Activated T-helper 17 cell treated with anti-CD3 and anti-CD28 coated beads, Interleukin-2, amount 50 U/mL, for 72 hours (primary cell): ENCODE measurements at places on chromosomes 6 and 20. TPM values are rescaled to one million over a fixed set of nuclear protein-coding genes. Genes with fewer than 3 reads are reported as not detected.
A peak's percentile ranks its signal among the peaks of the same experiment; 100 is the strongest.

GRCh38 chr6:16238963-16239797 lies 793 bp downstream of the GMPR start:
- ATAC-seq: peak; percentile 3

GRCh38 chr20:38191654-38192053 lies 26.6 kb upstream of the TGM2 start:
- ATAC-seq: no peak

GRCh38 chr20:23021951-23022350 lies 13.2 kb upstream of the SSTR4 start:
- ATAC-seq: no peak

- no peak for ATAC-seq
Observed at GRCh38 chr6:160455081-160455480, 106.9 kb downstream of the SLC22A3 start.

- no peak for ATAC-seq
Observed at GRCh38 chr6:170575250-170575649, 9.2 kb downstream of the PDCD2 start.

- ATAC-seq: no peak
Observed at GRCh38 chr6:131980791-131981623, 29.8 kb upstream of the CCN2 start.

GRCh38 chr6:45952168-45952529 lies 63.5 kb downstream of the CLIC5 start:
- ATAC-seq: no peak

DNA sequence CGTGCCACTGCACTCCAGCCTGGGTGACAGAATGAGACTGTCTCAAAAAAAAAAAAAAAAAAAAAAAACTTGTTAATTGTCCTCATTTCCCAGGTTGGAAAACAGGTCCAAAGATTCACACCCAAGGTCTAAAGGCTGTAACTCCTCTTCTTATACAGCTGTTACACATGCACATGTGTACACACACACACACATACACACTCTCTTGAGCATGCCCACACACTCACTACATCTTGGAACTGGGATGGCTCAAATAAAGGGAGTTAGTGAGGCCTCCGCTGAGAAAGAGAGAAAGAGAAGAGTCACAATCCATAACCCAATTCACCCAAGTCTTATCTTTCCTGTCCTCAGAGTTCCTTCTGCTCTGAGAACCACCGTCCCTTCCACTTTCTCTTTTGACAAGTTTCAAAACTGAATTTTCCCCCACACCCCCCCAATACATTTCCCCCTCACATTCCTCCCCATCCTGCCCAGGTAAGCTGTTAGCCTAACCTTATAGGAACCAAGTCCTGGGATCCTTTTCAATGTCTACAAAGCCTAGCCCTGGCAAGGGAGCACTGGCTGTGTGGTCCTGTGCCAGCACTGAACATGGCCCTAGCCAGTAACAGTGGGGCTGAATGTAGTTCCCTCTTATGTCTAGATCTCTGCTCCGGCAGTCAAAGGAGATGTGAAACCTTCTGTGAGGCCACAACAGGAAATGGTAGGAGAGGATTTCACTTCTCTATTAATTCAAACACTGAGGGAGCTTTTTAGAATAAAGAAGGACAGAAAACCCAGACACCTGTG lies 3.2 kb upstream of the HLA-DMB start:
- peak; percentile 43 for ATAC-seq

DNA sequence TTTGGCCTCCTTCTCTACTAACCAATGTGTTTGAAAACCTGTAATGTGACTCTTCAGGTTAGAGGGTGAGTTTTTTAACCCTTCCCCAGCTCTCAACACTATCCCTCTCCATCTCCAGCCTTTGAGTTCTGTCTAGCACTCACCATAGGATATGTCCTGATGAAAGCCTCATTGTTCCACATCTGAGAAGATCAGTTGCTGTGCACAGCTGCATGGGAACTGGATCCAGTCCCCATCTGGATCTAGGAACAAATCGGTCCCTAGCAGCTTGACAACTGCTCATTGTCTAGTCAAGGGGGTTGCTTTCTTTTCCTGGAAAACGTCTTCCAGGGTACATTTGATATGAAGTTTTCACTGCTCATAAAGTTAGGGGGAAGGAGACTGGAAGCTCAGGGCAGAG lies 45.4 kb upstream of the AGPAT4 start:
- ATAC-seq: no peak

DNA sequence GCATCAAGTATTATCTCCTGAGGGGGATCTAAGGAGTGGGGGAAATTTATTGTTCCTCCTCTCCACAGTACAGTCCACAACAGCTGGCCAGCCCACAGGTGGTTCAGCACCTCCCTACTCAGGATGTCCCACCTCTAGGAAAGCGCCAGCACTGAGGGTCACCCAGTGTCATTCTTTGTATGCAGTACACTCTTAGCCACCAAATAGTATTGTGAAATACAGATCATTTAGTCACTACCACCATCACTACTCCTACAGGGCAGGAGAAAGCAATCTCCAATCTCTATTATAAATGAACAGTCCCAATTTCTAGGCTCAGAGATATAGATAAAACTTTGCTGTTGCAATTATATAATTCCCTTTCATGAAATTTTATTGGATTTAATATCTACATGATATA lies 6.3 kb upstream of the ZNF76 start:
- ATAC-seq: no peak

GRCh38 chr6:137341681-137342195 lies 122.6 kb upstream of the IFNGR1 start:
- peak; percentile 68 for ATAC-seq

DNA sequence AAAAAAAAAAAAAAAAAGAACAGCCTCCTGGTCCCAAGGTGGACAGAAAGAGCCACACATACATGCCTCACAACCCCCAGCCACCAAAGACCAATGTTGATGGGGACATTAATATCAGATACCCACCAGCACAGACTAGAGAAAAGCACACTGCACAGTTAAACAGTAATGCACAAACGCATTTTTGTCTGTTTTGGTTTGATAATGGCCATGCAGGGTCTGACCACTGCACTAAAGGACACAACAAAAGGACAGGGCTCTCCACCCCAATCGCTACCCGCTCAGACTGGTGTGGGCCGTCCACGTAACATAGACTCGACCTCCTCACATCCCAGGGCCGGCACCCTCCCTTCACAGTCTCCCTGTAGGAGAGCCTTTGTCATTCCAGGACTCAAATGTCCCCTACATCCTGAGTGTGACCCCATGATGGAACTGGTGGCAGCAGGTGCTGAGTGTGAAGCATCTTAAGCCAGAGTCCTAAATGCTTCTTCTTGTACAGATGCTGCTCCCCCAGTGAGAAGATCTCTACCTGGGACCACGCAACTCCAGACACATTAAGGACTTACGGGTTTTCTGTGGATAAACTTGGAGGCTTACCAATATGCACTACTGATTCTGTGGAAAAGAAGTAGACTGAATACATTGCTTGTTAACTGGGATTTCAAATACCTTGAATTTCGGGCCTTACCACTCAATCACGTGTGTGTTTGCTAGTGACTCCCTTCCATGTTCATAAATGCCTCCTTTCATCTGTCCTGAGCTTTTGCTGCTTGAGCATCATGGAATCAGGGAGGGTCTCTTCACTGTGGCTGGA lies 28.0 kb downstream of the RRBP1 start:
- ATAC-seq: no peak

The ZMYND8 gene
- 35.3 TPM for total RNA-seq

The SLA2 gene
- total RNA-seq: 43.7 TPM
